ENCODE measurements at places on chromosomes 13 and 19.

DNA sequence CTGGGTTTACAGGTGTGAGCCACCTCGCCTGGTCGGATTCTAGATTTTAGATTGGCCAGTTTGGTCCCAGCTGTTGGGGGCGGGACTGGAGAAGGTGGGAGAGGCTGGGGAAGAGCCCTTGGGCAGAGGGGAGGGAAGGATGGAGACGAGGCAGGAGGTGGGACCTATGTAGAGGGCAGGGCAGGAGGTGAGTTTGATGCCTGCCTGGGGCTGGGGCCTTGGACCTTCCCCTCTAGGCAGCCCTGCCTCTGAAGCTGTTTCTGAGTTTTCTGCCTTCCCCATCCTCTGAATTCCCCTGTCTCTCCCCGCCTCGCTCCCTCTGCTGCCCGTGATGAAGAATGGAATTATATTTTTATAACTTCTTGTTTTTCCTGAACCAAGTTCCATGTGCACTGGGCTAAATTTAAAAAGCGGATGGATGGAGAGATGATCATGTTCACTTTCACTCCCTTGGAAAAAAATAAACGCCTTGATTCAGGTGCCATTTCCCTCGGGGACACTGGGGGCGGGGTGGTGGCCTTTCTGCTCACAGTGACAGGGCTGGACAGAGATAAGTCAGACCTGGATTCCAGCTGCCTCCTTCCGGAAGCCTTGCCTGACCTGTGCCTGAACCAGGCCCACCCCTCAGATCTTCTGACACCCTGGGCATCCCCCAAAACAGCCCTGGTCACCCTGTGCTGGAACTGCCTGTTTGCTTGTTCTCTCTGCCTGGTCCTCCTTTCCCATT is 16.5 kb upstream of the TNFAIP8L1 start:
- DNase-seq, result no peak

DNA sequence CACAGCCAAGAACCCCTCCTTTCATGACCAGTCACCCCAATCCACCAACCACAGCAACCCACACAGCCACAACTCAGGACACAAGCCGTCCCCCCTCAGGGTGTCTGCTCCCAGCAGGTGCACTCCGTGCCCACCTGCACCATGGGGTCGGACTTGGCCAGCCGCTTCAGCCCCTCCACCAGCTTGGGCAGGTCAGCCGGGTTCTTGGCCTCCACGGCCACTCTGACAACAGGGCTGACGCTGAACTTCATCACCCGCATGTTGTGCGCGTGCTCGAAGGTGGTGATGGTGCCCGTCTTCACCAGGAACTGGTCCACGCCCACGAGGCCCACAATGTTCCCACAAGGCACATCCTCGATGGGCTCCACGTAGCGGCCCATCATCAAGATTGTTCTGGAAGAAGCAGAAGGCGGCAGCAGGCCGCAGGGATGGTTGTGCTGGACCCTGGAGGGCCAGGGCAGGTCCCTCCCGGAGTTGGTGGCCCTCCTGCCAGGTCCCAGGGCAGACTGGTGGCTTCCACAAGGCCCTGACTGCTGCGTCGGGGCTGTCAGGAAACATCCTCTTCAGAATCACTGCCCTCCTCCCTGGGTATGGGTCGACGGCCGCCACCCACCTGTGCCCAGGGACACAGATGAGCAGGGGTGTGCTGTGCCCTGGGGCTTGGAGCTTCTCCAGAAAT is 5.5 kb downstream of the EEF2 start:
- DNase-seq, result no peak

GRCh38 chr13:98889419-98890085 is 88.3 kb downstream of the DOCK9 start:
- no peak for DNase-seq

GRCh38 chr13:32297206-32297605 is 18.0 kb downstream of the ZAR1L start:
- DNase-seq, result no peak

- DNase-seq, result no peak
Measured at GRCh38 chr13:79405831-79406596, at the start of gene RBM26. Gene RBM26 (minus strand): TSS chr13:79406255. CDS start chr13:79405774, 481 bp downstream.

- DNase-seq, result no peak
Measured at GRCh38 chr13:23898101-23898500, 799 bp upstream of the C1QTNF9B start.

- no peak for DNase-seq
Measured at GRCh38 chr19:56573914-56574313, 6.6 kb downstream of the ZNF470 start.

DNA sequence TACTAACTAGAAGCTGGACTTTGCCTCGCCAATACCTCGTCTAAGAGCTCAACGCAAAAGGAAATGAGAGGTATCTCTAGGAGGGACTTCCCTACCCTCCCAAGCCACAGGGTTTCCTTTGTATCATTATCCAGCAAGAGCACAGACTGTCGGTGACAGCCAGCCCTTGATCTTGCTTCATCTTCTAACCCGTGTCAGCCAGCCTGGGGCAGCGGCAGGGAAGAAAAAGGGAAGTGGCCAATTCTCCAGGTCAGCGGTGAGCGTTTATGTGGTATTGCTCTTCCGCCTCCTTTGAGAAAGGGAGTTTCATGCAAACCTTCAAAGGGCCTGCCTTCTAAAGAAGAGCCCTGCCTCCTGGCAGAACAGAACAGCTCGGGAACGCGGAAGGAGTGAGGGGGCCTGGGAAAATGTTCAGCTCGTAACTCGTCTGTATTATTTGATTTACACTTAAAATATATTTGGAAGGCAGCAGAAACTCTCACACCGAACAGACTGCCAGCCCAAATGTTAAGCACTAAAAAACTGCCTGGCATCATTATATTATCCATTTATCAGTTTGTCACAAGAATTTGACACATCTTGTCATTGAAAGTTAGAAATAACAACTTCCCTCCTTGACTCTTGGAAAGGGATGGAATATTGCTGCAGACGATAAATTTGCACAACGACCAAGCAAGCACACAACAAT is 41.8 kb downstream of the EFNB2 start:
- no peak for DNase-seq

DNA sequence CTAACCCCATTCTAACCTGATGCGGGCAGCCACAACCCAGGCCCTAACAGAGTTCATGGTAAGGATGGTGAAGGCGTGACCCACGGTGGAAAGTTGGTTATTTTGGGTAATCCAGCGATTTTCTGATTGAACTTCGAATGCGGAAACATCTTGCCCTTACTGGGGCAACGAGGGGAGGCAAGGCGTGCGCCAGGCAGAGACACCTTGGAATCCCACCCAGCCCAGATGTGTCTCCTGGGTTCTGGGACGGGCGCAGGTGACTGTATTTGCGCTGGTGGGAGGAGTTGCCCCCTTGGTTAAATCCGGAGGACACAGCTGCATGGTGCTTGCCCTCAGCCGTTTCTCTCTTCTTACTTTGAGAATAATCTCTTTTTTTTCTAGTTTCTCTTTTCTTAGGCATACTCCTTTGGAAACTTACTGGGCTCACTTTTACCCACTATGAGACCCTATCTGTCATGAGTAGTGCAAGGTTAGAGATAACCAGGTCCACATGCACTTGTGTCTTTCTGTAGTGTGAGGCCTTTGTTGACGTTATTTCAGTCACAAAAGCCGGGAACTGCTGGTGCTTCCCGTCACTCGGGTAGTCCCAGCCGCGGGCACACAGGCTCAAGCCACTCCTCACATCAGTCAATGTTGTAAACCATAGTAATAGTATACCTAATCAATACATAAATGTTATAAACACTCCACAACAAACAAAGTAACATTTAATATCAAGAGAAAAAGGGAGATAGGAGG is 81.5 kb downstream of the ATP11A start:
- DNase-seq, result no peak

DNA sequence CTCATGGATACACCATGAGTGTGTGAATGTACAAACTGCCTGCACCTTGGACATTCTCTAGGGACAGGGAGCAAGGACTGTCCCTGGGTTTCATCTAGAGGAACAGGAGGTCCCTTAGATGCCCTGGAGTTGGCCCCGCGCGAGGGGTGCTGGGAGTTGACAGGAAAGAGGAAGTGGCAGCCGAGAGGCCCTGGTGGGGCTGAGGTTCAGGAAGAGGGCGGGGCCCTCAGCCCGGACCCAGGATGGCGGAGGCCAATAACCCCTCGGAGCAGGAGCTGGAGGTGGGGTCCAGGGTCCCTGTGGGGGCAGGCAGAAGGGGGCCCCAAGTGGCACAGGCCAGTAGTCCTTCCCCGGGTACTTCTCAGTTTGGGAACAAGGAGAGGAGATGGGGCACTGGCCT is 6.9 kb downstream of the PKN1 start:
- no peak for DNase-seq

GRCh38 chr19:3420909-3421619 is 54.7 kb downstream of the NFIC start:
- DNase-seq, result no peak

- peak; percentile 8 for DNase-seq
Measured at GRCh38 chr19:23698711-23699520, 11.9 kb upstream of the ZNF675 start.

- DNase-seq, result no peak
Measured at GRCh38 chr19:10104665-10105508, 1.3 kb upstream of the PPAN start.

GRCh38 chr19:861756-862580 is 2.5 kb downstream of the CFD start:
- DNase-seq, result no peak

DNA sequence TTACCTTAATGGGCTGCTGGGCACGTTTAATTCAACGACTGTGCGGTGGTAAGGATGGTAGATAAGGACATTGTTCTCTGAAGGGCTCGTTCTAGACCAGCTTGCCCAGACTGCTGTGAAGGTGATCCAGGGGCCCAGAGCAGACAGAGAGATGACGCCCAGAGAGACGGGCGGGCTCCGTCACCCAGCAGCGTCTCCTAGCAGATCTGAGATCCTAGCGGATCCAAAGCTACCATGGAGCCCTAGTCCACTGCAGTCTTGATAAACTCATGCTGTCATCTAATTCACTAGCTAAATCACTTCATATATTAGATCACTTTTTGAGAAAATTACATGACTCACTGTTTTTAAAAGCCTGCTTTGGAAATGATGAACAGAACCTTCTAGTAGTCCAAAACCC is 21.5 kb downstream of the COL4A2 start:
- no peak for DNase-seq

GRCh38 chr19:28727480-28728159 is 485.3 kb downstream of the UQCRFS1 start:
- DNase-seq, result no peak

DNA sequence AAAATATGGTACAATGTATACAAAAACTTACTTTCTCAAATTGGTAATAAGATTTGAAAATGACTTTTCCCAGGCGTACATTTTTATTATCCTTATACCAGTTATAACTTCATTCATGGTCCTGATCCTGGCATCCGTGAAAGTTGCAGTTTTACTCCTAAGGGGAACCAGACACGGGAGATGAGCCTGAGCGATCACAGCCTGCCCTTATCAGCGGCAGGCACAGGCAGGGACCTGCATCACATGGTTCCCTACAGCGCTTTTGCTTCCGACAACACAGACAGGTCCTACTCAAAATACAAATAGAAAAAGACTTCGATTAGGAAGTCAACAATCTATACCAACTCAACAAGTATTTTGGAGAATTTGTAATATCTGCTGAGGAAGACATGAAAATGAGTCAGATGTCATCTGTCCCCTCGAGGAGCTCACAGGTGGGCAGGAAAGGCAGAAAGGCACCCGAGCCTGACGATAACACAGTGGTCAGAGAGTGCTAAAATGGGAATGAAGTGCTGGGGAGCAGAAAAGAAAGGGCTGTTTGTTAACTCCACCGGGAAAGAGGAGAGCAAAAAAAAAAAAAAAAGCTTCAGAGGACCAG is 93.4 kb downstream of the ABCC4 start:
- no peak for DNase-seq

GRCh38 chr13:103957939-103958338 is 891.7 kb upstream of the SLC10A2 start:
- DNase-seq, result no peak

GRCh38 chr19:30855442-30855841 is 483.3 kb downstream of the ZNF536 start:
- no peak for DNase-seq

- DNase-seq, result no peak
Measured at GRCh38 chr13:19020988-19021387, 160.6 kb downstream of the TUBA3C start.

- no peak for DNase-seq
Measured at GRCh38 chr19:3785938-3786824, at the start of gene MATK. Gene MATK (minus strand): TSS chr19:3786381. CDS start chr19:3785135, 1,246 bp downstream.

GRCh38 chr13:37273836-37274235 is 168.4 kb upstream of the CSNK1A1L start:
- DNase-seq, result no peak

DNA sequence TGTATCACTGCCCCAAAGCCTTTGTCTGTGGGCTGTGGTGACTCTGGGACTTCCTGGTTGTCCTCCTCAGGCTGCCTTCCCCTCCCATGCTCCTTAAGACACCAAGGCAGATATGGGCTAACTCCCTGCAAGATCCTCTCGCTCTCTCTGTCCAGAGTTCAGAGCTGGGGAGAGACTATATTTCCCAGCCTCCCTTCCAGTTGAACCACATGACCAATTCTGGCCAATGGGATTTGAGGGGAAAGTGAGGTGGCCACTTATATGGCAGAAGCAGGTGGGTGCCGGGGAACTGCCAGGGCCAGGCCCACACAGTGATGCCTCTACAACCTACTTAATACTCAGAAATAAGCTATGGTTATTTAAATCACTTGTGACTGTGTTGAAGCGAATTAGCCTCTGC is 16.2 kb upstream of the ANGPTL8 start:
- no peak for DNase-seq

DNA sequence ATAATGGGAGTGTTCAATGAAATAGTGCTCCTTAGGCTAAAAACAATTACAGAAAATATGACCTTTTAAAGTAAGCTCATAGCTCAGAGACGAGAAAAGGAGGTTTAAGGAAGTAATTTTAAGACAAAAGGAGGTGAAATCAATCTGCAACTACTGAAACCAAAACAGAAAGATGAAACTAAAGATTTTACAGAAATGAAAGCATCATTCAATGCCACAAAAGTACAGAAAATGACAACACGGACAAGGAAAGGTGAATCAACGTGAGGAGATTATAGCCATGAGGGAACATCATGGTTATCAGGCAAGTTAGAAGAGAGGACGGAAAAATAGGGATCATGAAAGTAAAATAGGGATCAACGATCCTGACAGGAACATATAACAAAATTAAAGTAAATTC is 745.2 kb downstream of the PCDH17 start:
- no peak for DNase-seq

GRCh38 chr13:38758277-38758676 is 71.4 kb downstream of the FREM2 start:
- DNase-seq, result no peak

- DNase-seq, result no peak
Measured at GRCh38 chr13:48573213-48574007, 40.5 kb upstream of the RCBTB2 start.

- DNase-seq, result no peak
Measured at GRCh38 chr13:23629566-23630272, 59.5 kb downstream of the TNFRSF19 start.

DNA sequence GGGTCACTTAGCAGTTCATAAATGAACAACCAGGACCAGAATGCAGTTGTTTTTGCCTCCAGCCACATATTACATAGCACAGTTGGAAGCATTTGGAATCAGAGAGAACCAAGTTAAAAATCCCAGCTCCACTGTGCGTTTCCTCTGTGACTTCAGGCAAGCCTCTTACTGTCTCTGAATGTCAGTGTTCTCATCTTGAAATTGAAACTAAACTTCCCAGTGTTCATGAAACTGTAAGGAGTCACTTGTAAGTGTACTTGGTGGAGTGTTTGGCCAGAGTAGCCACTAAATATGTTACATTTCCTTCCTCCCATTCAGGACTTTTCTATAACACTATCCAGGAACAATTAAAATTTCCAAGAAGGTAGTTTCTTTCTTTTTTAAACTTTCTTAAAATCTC is 276.8 kb downstream of the KCNRG start:
- DNase-seq, result no peak

Measured in NCI-H446 (cell line).